ENCODE measurements at places on chromosomes 7 and 10. TPM values are rescaled to one million over a fixed set of nuclear protein-coding genes. Genes with fewer than 3 reads are reported as not detected.

GRCh38 chr7:28346676-28347363 is 65.5 kb upstream of the CREB5 start:
- peaks cover 9% of the 10 kb centered on the region for H3K4me1 ChIP-seq
- H3K4me3 ChIP-seq: no peak overlapping the region
- DNase-seq: no peak
- H3K27ac ChIP-seq: no peak overlapping the region
- no peaks in the 10 kb centered on the region for H3K27me3 ChIP-seq

GRCh38 chr7:2644562-2645273 is 12.9 kb downstream of the TTYH3 start:
- peaks cover 42% of the 10 kb centered on the region for H3K36me3 ChIP-seq
- no peaks in the 10 kb centered on the region for H3K27me3 ChIP-seq
- H3K27ac ChIP-seq: no peak overlapping the region
- H3K4me3 ChIP-seq: no peak overlapping the region
- no peak for DNase-seq

DNA sequence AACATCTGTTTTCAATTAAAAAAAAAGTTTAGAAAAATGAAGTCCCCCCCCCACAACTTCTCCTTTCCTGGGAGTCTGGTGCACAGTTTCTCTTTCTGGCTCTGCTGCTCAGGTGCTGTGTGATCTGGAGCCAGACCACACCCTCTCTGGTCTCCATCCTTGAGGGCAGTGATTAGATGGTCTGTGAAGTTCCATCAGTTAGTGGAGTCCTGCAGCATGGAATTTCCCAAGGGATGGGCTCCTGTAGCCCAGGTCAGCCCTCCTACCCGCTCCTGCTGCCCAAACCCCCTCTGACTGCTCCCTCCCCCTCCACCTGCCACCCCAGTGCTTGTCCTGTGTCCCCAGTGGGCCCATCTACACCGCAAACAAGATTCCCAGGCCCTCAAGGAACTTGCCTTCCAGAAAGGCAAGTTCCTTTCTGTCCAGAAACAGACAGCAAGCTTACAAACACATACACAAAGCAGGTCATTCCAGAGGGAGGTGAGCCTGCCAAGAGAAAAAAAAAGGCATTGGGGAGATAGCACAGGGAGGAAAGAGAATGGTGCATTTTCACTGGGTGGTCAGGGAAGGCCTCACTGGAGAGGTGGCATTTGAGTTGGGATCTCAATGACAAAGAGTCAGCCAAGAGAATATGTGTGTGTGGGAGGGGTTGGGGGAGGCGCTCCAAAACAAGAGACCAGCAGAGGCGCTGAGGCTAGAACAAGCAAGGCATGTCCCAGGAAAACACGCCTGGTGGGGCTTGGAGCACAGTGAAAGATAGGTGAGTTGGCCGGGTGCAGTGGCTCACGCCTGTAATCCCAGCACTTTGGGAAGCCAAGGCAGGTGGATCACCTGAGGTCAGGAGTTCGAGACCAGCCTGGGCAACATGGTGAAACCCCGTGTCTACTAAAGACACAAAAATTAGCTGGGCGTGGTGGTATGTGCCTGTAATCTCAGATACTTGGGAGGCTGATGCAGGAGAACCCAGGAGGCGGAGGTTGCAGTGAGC is 49.5 kb upstream of the SLC29A3 start:
- no peak overlapping the region for H3K27ac ChIP-seq
- no peaks in the 10 kb centered on the region for H3K36me3 ChIP-seq
- no peak overlapping the region for H3K4me3 ChIP-seq
- H3K27me3 ChIP-seq: peaks cover 71% of the 10 kb centered on the region
- no peak for DNase-seq
- no peaks in the 10 kb centered on the region for H3K4me1 ChIP-seq

TACC2 gene
- total RNA-seq: 26.5 TPM
